ENCODE measurements at places on chromosomes 6 and 20. TPM values are rescaled to one million over a fixed set of nuclear protein-coding genes. Genes with fewer than 3 reads are reported as not detected.

WFDC12 gene
- not detected for total RNA-seq

BNIP5 gene
- total RNA-seq, result not detected

OXT gene
- 0.54 TPM for total RNA-seq

DNA sequence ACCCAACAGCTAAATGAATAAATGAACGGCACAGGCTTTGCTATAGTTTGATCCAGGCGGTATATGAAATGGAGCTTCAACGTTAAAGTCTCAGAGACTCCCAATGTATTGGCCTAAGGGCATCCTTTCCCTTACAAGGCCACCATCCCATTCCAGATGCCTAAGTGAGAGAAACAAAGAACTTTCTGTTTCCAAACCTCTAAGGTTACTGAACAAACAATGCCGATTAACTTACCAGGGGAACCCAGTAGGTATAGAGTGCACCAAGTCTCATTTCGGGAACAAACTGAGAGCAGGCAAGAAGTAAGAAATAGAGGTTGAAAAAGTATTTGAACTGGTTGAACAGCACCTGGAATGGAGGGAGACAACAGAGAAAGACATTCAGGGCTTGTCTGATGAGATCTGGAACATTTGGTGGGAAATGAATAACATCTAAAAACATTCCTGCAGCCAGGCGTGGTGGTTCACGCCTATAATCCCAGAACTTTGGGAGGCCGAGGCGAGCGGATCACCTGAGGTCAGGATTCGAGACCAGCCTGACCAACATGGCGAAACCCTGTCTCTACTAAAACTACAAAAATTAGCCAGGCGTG is 42.5 kb downstream of the ATP9A start:
- DNase-seq, result no peak

- no peak for DNase-seq
These were observed 130.5 kb downstream of the MRPL14 start for GRCh38 chr6:43996618-43997344.

GRCh38 chr6:129306826-129307225 is 403.2 kb downstream of the ARHGAP18 start:
- no peak for DNase-seq

DNA sequence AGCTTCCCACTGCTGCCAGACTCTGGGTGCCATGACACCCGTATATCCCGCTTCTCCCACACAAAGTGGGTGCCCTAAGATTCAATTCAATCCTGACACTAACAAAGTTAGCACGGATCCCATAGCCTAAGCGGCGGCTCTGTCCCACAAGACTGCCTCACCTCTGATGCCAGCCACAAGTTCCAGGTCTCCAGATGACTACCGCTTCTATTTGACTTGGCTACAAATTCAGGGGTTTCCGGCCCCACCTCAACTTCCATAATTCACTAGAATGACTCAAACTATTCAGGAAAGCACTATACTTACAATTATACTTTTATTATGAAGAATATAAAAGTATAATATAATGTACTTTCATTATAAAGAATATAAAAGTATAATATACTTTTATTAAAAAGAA is 24.8 kb upstream of the SLC22A23 start:
- DNase-seq, result no peak

All from Right ventricle myocardium inferior (tissue), 1 donor.